ENCODE measurements at places on chromosomes 13 and 19.
A peak's percentile ranks its signal among the peaks of the same experiment; 100 is the strongest.

GRCh38 chr13:105063676-105064075, 1471.8 kb downstream of the EFNB2 start:
- no peak for DNase-seq

GRCh38 chr19:5251096-5252065, 89.2 kb downstream of the PTPRS start:
- DNase-seq = no peak

GRCh38 chr19:11377237-11377636, 2.8 kb downstream of the SWSAP1 start:
- DNase-seq = peak; percentile 90

DNA sequence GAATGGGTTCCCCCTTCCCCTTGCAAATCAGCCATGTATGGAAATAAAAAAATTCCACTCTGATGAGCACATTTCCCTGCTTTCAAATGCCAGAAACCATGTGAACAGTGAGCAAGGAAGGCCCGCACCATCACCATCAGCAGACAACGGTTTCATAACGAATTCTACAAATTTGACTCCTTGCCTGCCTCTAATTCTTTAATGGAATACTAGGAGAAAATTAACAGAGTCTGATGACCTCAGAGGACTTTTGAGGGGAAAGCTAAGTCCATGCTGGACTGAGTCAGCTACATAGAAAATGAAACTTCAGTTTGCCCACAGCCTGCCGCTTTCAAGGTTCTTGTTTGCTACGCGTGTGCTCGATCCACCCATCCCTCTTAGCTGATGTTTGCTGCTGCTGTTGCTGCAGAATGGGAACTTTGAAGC, 46.7 kb upstream of the KL start:
- DNase-seq = peak; percentile 38

GRCh38 chr19:2722541-2723344, 1.6 kb upstream of the DIRAS1 start:
- peak; percentile 86 for DNase-seq

DNA sequence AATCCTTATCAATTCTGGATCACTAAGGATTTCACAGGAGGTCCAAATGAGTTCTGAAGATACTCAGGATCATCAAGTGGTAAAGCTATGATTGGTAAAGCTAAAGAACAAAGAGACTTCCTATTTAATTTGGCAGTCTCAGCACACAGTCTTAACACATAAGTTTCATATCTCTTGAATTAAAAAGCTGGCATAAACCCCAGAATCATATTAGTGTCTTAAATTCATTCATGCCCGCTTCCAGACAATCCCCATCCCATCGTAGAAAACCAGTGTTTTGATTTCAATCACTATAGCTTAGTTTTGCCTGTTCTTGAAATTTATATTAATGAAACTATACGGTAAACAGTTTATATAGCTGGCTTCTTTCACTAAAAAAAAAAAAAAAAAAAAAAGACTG, 278.7 kb downstream of the DIAPH3 start:
- no peak for DNase-seq

DNA sequence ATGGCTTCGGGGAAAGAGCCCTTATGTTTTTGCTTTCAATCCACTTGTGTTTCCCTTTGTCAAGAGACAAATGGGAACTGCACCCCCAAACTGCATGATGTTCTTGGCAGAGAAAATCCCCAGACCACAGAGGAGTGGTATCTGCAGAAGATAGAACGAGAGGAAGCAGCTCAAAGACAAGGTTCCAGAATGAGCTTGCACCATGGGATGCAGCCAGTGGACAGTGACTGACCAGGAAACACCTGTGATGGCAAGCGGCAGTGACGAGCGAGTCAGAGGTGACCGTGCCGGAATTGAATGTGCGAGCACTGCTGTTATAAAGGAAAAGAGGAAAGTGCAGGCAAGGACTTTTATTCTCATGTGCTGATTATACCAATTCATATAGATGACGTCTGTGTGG, 46.3 kb downstream of the IRS2 start:
- no peak for DNase-seq

GRCh38 chr19:7292950-7293761, 1.1 kb downstream of the INSR start:
- DNase-seq = peak; percentile 28

- DNase-seq = peak; percentile 71
These were observed 13.3 kb upstream of the ZNF57 start for GRCh38 chr19:2887391-2887914.

GRCh38 chr13:114152285-114152645, 19.8 kb upstream of the RASA3 start:
- no peak for DNase-seq

DNA sequence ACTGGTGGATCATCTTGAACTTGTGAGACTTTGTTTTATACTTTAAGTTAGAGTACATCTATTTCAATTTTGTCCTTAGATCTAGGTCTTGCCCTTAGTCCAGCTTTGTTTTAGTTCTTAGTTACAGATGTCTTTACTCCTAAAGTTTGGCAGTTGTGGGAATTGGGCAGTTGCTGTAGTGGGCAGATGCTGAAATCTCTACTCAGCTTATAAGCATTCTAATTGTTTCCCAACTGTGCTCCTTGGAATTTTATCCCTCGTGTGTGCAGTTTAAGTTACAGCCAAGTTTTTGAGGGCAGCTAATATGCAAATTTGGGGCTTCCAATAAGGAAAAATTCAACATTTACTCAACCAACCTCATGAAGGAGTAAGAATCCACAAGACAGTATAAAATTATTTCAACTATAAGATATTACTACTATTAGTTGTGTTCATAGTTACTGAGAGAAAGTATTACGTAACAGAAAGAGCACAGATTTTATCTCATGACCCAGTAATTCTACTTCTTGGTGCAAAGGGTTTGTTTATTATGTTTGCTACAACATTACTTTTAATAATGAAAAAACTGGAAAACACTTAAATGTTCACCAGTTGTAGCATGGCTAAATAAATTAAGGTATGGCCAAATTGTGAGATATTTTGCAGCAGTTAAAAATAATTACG, 32.9 kb downstream of the CCDC122 start:
- DNase-seq = peak; percentile 43

DNA sequence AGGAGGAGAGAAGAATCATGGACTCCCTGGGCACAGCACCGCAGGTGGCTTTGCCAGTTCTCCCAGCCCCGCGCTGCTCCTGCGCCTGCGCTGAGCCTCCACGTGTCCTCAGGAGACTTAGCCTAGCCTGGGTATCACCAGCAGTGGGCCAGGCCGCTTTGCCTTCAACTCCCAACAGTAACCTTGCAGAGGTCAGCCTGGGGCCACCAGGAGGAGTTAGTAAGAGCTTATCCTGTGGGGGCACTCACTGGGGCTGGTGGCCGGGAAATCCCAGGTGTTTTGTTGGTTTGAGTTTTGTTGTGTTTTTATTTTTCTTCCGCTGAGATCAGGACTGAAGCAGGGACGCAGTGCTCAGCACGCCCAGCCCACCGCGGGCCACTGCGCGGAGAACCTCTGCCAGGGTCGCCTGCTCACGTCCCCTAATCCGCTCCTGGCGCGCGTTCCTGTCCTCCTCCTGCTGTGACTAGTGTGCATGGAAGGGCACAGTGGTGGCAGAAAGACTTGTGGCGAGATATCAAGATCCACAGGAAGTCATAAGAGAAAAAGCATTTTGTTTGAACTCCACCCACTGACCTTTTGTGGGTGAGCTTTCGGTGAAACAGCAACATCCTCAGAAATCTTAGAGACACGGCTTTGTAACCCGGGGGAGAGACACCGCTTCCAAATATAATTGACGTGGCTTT, 207.4 kb upstream of the RFC3 start:
- no peak for DNase-seq

GRCh38 chr19:801030-801860, 4.0 kb downstream of the PTBP1 start:
- peak; percentile 83 for DNase-seq

- no peak for DNase-seq
These were observed 109.3 kb downstream of the ZIC5 start for GRCh38 chr13:99862244-99862643.

- no peak for DNase-seq
These were observed 8.6 kb downstream of the RFPL4AL1 start for GRCh38 chr19:55777528-55777927.

- DNase-seq = peak; percentile 69
These were observed 2.2 kb downstream of the ANKRD10 start for GRCh38 chr13:110912651-110913051.

Measured in astrocyte of the hippocampus (primary cell).